ENCODE measurements at places on chromosomes 3 and 15. TPM values are rescaled to one million over a fixed set of nuclear protein-coding genes. Genes with fewer than 3 reads are reported as not detected.

Gene GNAT1
- total RNA-seq: not detected

Gene HTR3E
- not detected for total RNA-seq

Gene GPR160
- not detected for total RNA-seq

Gene TM4SF1
- 183 TPM for total RNA-seq

Gene TRIM42
- total RNA-seq: not detected

Gene MED12L
- 0.09 TPM for total RNA-seq

Gene GP5
- under 0.01 TPM for total RNA-seq

Gene MB21D2
- total RNA-seq: 5.1 TPM

Gene GOLGA8J
- total RNA-seq: 0.09 TPM

Gene ISG20
- 3.1 TPM for total RNA-seq

Gene COLQ
- total RNA-seq: 0.43 TPM

Gene IL17RE
- 0.63 TPM for total RNA-seq

Gene MAN2A2
- total RNA-seq: 11.2 TPM

Gene MKRN3
- total RNA-seq: 0.32 TPM

Gene CEMIP
- 27.4 TPM for total RNA-seq

Gene GRK7
- total RNA-seq: not detected

Gene DAZL
- total RNA-seq: not detected

Gene TRPM1
- total RNA-seq: not detected

Gene APOD
- 1.2 TPM for total RNA-seq

Gene PIGX
- total RNA-seq: 6.5 TPM

Gene BDH1
- total RNA-seq: 2.0 TPM

Gene SLC15A2
- under 0.01 TPM for total RNA-seq

Gene SCAMP2
- total RNA-seq: 8.8 TPM

Gene GPR149
- total RNA-seq: not detected

Gene GASK1A
- total RNA-seq: 0.26 TPM

Data from bronchial smooth muscle cell (primary cell).